ENCODE measurements at places on chromosomes 3 and 15. TPM values are rescaled to one million over a fixed set of nuclear protein-coding genes. Genes with fewer than 3 reads are reported as not detected.

Gene SEMA6D
- not detected for total RNA-seq

Gene ICE2
- 52.5 TPM for total RNA-seq

Gene CLDN18
- total RNA-seq: not detected

DNA sequence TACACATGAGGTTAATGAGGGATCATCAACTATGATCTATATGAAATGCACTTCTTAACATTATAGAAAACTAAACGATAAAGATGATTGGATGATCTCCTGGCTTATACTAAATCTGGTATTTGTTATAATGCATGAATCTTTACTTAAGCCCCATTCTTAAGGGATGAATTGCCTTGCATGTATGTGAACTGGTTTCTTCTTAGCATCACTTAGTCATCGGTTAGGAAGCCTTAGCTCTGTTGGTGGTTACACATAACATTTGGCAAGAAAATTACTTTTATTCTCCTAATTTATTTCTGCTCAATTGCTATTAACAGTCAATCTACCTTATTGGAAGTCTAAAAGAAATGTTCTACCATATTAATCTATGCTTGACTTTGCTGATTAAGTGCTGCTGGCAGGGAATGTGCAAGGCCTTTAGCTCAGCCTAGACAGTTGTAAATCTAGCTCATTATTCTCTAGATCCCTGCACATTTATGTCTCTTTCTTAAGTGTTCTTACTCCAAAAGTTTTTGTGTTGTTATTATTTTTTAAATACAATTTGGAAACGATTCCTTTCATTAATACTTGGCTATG is 356.0 kb downstream of the ZPLD1 start:
- DNase-seq: no peak

DNA sequence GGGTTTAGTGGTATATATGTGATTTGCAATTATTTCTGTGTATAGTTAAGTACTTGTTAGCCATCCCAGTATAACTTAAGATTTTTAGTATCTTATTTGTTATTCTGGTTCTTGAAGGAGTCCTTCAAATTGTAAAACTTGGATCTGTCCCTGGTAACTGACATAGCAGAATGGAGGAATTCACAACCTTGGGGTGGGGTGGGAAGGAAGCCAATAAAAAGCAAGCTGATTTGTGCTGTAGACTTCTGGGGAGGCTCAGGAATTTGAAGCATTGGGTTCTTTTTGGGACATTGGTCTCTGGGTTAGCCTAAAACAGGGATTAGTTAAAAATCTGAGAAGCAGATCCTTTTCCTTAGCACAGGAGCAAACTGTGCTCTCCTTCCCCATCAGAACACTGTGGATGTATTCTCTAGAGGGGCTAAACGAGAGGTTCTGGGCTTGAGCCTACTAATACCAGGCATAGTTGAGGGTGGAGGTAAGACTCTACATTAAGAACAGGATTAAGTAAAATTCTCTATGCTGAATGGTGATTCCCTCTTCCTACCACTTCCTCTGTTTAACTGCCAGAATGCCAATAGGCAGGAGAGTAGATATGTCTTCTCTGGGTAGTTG is 42.2 kb downstream of the GMPS start:
- DNase-seq: no peak

- DNase-seq: no peak
These were observed at the start of gene MAP3K13 for GRCh38 chr3:185362850-185363661. Gene MAP3K13 (plus strand): TSS chr3:185363136. CDS start chr3:185428582, 65,446 bp downstream.
